ENCODE measurements at places on chromosomes 2 and 18.
A peak's percentile ranks its signal among the peaks of the same experiment; 100 is the strongest.

DNA sequence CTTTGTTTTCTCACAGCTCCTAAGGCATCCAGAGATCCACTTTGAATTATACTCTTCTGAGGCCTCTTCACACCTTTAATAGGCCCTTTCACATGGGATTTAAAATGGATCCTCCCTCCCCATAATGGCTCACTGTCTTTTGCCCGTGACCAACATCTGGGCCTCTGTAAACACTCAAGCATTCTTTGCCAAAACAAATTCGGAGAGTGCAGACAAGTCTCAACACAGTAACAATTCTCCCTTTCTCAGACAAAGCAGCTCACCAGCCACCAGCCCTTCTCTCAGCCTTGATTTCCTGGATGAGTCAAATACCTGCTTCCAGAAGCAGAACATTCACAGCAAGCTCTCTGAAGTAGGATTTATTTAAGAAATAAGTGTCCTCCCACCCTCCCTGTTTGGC, 14.0 kb upstream of the IMP4 start:
- no peak for DNase-seq

GRCh38 chr2:169190197-169190775, 120.9 kb downstream of the DHRS9 start:
- DNase-seq, result no peak

GRCh38 chr2:43136876-43137275, 89.5 kb downstream of the ZFP36L2 start:
- no peak for DNase-seq

DNA sequence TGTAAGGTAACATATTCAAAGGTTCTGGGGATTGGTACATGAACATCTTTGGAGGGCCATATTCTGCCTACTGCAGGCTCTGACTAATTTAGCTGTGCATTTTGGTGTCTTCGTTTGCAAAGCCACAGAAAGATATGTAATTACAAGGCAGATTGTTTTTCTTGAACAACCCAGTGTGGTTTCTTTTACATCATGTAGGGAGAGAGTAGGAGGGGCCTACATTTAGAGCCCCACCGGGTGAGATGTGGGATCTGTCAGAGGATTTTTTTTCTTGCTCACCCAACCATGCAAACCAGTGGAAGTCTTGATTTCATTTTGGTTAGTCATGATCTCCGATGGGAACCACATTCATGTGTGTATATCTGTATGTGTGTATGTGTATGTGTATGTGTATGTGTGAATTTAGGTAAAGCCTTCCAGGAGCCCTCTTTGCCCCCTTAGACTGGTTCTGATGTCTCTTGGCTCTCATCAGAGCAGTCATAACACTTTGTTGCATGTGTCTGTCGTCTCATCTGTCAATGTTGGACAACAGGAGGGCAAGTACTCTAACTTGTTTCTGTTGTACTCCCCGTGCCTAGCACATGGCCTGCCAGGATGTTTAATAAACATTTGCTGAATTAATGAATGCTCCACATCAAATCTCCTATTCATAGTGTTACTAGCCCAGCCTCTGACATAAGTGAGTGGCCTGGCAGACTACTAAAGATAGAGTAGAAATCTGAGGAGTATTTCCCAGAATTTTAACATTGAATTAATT, 239.9 kb downstream of the MTX2 start:
- no peak for DNase-seq

DNA sequence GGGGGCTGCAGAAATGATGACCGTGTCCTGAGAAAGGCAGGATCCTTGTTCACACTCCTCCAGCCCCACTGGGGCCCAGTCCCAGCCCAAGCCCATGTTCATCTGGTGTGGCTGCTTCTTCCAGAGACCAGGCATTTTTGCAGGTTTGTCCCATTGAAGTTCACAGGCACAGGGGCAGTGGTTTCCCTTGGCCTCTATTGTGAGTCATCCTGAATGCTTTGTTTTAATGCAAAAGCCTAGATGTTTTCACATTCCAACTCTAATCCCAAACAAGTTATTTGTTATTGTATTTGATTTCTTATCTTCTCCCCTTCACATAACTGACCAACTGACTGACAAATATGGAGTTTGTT, 426.4 kb upstream of the ID2 start:
- no peak for DNase-seq

DNA sequence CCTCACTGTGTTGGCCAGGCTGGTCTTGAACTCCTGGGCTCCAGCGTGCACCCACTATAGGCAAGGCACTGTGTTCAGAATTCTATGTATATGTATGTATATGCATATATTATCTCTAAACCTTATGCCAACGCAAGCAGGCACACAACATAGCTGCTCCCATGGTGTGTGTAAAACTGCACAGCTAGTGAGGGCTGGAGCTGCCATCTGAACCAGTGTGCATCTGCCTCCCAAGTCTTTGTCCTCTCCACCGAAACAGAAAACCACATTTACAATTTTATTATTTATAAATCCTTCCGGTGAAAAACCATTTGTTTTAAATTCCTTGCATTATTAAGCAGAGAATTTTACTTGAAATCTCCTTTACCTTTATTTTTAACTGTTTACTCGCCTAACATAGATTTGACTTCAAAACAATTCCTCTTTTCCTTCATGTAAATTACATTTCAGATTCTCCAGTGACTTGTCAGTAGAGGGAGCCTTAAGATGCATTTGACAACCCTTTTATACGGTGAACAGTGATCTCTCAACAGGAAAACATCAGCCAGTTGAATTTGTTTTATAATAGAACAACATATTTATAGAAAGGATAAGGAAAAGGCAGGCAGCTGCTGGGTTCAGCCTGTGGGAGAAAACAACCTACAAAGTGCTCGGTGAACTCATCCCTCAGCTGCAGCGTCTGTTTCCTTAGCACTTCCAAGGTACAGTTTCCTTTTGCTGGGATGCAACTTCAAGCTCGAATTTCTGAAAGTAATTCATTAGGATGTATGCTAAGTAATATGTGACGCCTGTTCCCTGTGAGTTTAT, 101.2 kb downstream of the MYT1L start:
- peak; percentile 86 for DNase-seq

DNA sequence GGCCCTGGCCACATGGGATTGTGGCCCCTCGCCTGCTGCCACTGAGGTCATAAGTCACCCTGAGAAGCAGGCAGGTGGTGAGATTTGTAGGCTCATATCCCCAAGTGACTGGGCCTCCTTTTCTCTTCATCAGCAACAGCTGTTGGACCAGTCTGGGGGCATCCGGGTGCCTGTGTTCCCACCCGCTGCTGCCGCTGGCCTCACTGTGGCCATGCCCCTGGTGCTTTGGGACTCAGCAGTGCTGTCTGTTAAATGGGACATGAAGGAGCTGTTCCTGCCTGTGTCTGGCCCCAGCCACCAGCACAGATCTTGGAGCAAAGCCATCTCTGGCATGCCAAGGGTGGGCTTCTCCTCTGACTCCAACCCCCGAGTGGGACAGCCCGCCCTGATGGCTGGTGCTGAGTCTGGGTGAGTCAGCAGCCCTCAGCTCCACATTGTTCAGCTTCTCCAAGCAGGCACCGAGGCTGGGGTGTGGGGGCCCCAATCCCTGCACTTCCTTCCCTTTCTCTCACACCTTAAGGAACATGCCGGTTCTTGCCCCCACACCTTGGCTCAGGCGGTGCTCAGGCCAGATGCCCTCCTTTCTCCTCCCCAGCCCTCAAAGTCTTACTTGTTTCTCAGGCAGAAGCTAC, 207.9 kb downstream of the GLI2 start:
- DNase-seq, result no peak

DNA sequence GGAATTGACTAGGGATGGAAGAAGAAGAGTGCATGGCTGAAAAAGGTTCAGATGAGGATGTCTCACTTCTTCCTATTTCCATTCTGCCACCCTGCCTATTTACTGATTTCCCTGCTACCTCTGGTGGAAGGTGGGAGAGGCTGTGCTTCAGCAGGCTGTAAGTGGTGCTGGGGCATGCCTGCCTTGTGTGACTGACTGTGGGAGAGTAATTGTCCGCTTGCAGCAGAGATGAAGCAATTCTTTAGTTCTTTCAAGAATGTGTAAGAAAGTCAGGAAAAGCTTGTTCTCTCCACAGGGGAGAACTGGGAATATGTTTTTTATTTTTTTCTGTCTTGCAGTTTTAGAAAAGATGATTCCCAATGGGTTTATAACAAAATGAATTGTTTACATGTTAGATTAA, 72.5 kb upstream of the NYAP2 start:
- DNase-seq, result no peak

DNA sequence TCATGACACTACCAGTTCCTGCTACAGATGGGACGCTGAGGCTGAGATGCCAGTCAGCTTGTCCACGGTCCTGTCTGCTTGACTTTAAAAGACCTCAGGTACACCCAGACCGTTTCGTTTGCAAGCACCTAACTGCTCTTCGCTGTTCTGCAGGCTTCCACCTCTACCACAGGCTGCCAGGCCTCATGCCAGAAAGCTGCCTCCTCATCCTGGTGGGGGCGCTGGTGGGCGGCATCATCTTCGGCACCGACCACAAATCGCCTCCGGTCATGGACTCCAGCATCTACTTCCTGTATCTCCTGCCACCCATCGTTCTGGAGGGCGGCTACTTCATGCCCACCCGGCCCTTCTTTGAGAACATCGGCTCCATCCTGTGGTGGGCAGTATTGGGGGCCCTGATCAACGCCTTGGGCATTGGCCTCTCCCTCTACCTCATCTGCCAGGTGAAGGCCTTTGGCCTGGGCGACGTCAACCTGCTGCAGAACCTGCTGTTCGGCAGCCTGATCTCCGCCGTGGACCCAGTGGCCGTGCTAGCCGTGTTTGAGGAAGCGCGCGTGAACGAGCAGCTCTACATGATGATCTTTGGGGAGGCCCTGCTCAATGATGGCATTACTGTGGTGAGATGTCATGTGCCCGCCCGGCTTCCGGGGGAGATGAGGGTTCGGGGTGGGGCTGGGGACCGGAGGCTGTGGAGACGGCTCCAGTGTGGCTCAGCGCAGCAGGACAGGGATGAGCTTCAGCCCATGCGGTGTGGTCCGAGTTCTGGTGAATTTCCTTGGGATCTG, 5.9 kb downstream of the SLC9A4 start:
- no peak for DNase-seq

- no peak for DNase-seq
These were observed 7.7 kb upstream of the SLC35F6 start for GRCh38 chr2:26756337-26756736.
